ENCODE measurements at places on chromosomes 16 and 17. TPM values are rescaled to one million over a fixed set of nuclear protein-coding genes. Genes with fewer than 3 reads are reported as not detected.

GRCh38 chr16:82892324-82892723 is 265.6 kb downstream of the CDH13 start:
- no peak overlapping the region for H3K4me3 ChIP-seq
- no peak overlapping the region for H3K27ac ChIP-seq
- H3K27me3 ChIP-seq: no peaks in the 10 kb centered on the region

GRCh38 chr16:4850211-4850610 is 2.9 kb downstream of the UBN1 start:
- H3K4me1 ChIP-seq: peaks cover 55% of the 10 kb centered on the region
- H3K4me3 ChIP-seq: peak overlapping the region; percentile 32
- peak overlapping the region; percentile 13 for H3K27ac ChIP-seq
- no peaks in the 10 kb centered on the region for H3K27me3 ChIP-seq
- H3K36me3 ChIP-seq: peaks cover 38% of the 10 kb centered on the region

DNA sequence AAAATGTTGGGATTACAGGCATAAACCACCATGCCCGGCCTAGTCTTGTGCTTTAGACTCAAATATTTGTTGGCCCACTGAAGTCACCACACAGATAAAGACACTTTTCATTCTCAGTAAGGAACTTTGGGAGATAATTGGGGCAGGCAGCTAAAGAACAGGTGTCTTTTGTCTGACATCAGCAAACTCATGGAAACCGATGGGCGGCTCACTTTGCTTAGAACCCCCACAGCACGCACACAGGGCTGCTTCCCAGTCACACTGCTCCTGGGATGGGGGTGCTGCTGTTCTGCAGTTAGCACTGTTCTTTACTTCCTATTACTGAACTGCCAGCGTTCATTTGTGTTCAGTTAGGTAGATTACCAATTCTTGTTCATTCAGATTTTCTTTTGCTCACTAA is 18.0 kb upstream of the BRCA1 start:
- no peaks in the 10 kb centered on the region for H3K4me1 ChIP-seq
- peaks cover 19% of the 10 kb centered on the region for H3K36me3 ChIP-seq
- no peaks in the 10 kb centered on the region for H3K27me3 ChIP-seq
- H3K27ac ChIP-seq: no peak overlapping the region
- no peak for DNase-seq

DNA sequence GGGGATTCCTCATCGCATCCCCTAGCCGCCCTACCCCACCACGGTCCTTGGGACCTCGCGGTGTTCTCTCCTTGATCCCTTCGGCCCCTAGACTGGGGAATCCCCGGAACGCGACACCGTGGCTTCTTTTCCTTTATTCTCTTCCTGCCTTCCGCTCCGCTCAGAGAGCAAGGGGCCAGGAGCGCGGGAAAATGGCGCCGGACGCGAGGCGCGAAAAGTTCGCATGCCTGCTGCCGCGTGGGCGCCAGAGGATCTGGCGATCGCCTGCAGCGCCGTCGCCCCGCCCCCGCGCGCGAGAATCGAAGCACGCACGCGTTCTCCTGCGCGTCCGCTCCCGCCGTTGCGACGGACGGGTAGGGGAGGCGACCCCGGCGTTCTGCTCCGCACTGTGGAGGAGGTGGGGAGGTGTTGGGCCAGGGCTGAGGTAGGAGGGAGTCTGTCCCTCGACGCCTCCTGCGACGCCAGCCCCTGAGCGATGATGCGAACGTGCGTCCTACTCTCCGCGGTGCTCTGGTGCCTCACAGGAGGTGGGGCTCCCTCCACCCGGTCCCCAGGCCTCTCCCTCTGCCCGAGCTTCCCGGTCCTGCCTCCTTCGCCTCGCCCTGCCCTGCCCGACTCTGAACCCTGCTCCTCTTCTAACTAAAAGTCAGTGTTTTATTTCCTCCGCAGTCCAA is at the start of gene ZPBP2:
TSS of gene ZPBP2 (plus strand) at position 323 of the 674 bp plus-strand sequence. CDS start at position 476, 153 bp downstream.
- peaks cover 49% of the 10 kb centered on the region for H3K4me1 ChIP-seq
- DNase-seq: no peak
- no peaks in the 10 kb centered on the region for H3K27me3 ChIP-seq
- peak within 1 kb of the TSS; percentile 97 for H3K27ac ChIP-seq
- peak within 1 kb of the TSS; percentile 81 for H3K4me3 ChIP-seq

ACSM5 gene
- not detected for total RNA-seq

GRCh38 chr16:85601730-85602401 is 11.3 kb upstream of the GSE1 start:
- peaks cover 12% of the 10 kb centered on the region for H3K36me3 ChIP-seq
- no peaks in the 10 kb centered on the region for H3K27me3 ChIP-seq
- H3K27ac ChIP-seq: no peak overlapping the region
- H3K4me1 ChIP-seq: peaks cover 37% of the 10 kb centered on the region

USH1G gene
- total RNA-seq: not detected

GRCh38 chr17:77287432-77288068 is 146.8 kb downstream of the SEC14L1 start:
- H3K4me1 ChIP-seq: no peaks in the 10 kb centered on the region
- H3K36me3 ChIP-seq: no peaks in the 10 kb centered on the region
- no peak overlapping the region for H3K27ac ChIP-seq
- peaks cover under 1% of the 10 kb centered on the region for H3K27me3 ChIP-seq
- H3K4me3 ChIP-seq: no peak overlapping the region
- no peak for DNase-seq

GRCh38 chr17:66580956-66581391 is 253.9 kb upstream of the CACNG5 start:
- no peak overlapping the region for H3K4me3 ChIP-seq
- H3K36me3 ChIP-seq: peaks cover 46% of the 10 kb centered on the region
- no peak for DNase-seq
- H3K27ac ChIP-seq: no peak overlapping the region
- H3K27me3 ChIP-seq: no peaks in the 10 kb centered on the region

ARL17A gene
- 32.2 TPM for total RNA-seq

DNA sequence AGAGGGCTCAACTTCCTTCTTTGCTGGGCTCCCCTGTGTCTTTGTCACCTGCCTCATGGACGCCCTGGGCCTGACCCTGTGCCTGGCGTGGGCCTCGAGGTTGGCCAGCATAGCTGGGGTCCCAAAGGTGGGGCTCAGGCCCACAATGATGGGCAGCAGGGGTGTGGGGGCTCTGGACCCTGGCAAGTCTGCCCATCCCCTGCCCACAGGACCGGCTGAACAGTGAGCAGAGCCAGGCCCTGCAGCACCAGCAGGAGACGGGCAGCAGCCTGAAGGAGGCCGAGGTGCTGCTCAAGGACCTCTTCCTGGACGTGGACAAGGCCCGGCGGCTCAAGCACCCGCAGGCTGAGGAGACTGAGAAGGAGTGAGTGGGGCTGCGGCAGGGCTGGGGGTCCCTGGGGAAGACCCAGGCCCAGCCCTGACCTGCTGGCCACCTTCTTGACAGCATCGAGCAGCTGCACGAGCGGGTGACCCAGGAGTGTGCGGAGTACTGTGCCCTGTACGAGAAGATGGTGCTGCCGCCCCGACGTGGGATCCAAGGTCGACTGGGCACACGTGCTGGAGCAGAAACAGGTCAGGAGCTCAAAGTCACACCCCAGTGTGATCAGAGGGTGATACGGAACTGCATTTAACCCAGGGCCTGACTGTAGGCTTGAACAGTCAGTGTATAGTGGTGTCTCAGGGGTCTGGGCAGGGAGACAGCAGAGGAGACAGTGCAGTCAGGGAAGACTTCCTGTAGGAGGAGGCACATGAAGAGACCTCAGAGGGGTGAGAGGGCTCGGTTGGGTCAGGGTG is 3.8 kb downstream of the EVPLL start:
- no peak for DNase-seq
- peak overlapping the region; percentile 23 for H3K4me3 ChIP-seq
- H3K36me3 ChIP-seq: no peaks in the 10 kb centered on the region
- H3K27me3 ChIP-seq: no peaks in the 10 kb centered on the region
- no peak overlapping the region for H3K27ac ChIP-seq

SYNGR2 gene
- 66.6 TPM for total RNA-seq

GRCh38 chr17:50035421-50035879 is 20.5 kb upstream of the ITGA3 start:
- no peak overlapping the region for H3K27ac ChIP-seq
- no peaks in the 10 kb centered on the region for H3K36me3 ChIP-seq
- H3K27me3 ChIP-seq: peaks cover 8% of the 10 kb centered on the region
- H3K4me1 ChIP-seq: no peaks in the 10 kb centered on the region
- DNase-seq: no peak

DNA sequence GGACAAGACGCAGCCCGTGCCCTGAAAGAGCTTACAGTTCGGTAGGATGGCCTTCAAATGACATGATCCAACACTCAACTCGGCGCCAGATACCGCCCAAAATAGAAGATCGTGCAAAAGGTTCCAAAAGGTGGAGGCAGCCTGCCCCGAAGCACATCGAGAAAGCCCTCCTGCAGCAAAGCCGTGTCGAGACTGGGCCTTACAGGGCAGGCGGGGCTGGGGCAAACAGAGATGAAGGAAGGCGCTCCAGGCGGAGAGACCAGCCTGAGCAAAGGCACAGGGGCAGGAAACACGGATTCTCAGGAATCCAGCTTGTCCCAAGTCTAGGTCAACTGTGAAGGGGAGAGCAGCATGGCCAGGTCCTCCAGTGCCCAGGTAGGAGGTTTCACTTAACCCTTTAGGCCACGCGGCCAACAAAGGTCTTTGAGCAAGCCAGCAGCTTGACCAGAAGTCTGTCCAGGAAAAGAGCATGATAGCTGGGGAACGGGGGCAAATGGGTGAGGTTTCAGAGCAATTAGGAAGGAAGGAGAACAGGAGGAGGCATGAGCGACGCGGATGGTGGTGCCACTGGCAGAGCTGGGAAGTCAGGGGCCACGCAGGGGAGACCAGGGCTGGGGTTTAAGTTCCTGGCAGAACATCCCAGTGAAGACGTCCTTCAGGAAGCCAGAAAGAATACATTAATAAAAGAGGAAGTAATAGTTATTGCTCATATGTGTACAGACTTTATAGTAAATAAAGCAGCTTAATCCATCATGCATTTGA is 21.2 kb upstream of the EIF1 start:
- no peaks in the 10 kb centered on the region for H3K27me3 ChIP-seq
- H3K27ac ChIP-seq: peak overlapping the region; percentile 97
- DNase-seq: no peak
- H3K4me3 ChIP-seq: peak overlapping the region; percentile 94
- H3K4me1 ChIP-seq: peaks cover 30% of the 10 kb centered on the region

SYNGR3 gene
- 0.77 TPM for total RNA-seq

WSCD1 gene
- not detected for total RNA-seq

WFIKKN1 gene
- total RNA-seq: 0.57 TPM

GRCh38 chr16:369866-370436 is 387 bp downstream of the MRPL28 start:
- H3K27me3 ChIP-seq: no peaks in the 10 kb centered on the region
- peaks cover 15% of the 10 kb centered on the region for H3K4me1 ChIP-seq
- H3K4me3 ChIP-seq: peak overlapping the region; percentile 65
- H3K36me3 ChIP-seq: no peaks in the 10 kb centered on the region
- H3K27ac ChIP-seq: peak overlapping the region; percentile 88
- DNase-seq: no peak

SEZ6L2 gene
- total RNA-seq: not detected

GRCh38 chr17:44348234-44348987 is 3.3 kb downstream of the GRN start:
- no peaks in the 10 kb centered on the region for H3K27me3 ChIP-seq
- H3K27ac ChIP-seq: peak overlapping the region; percentile 17
- DNase-seq: no peak
- H3K36me3 ChIP-seq: no peaks in the 10 kb centered on the region
- peaks cover 33% of the 10 kb centered on the region for H3K4me1 ChIP-seq

KCNH6 gene
- total RNA-seq: not detected

SEPTIN12 gene
- total RNA-seq: not detected

GRCh38 chr16:67781565-67781921 is 24.8 kb downstream of the RANBP10 start:
- H3K36me3 ChIP-seq: peaks cover 5% of the 10 kb centered on the region
- DNase-seq: no peak
- peak overlapping the region; percentile 53 for H3K4me3 ChIP-seq
- H3K27me3 ChIP-seq: no peaks in the 10 kb centered on the region
- peaks cover 34% of the 10 kb centered on the region for H3K4me1 ChIP-seq

METTL9 gene
- 80.9 TPM for total RNA-seq

GRCh38 chr16:17138801-17139200 is 332.0 kb downstream of the XYLT1 start:
- H3K27ac ChIP-seq: no peak overlapping the region
- peaks cover 9% of the 10 kb centered on the region for H3K4me1 ChIP-seq
- no peaks in the 10 kb centered on the region for H3K27me3 ChIP-seq
- H3K36me3 ChIP-seq: peaks cover 51% of the 10 kb centered on the region

PITPNM3 gene
- 0.74 TPM for total RNA-seq

DNA sequence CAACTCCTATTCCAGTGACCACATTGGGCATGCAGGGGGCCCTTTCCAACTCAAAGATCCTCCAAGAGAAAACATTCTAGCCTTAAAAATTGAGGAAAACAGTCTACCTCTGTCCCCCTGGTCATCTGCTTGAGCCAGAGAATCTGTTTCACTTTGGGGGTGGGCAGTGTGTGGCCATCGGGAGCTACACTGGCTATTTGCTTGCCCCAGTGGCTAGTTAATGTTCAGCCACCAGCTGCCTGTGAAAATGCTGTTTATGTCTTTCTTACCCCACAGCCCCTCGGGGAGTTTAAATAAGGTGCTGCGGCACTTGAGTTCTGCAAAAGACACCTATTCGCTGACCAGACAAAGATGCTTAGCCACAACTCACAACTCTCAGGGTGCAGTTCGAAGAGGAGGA is 43.4 kb downstream of the GNAO1 start:
- no peaks in the 10 kb centered on the region for H3K27me3 ChIP-seq
- no peak overlapping the region for H3K27ac ChIP-seq
- DNase-seq: no peak

DNA sequence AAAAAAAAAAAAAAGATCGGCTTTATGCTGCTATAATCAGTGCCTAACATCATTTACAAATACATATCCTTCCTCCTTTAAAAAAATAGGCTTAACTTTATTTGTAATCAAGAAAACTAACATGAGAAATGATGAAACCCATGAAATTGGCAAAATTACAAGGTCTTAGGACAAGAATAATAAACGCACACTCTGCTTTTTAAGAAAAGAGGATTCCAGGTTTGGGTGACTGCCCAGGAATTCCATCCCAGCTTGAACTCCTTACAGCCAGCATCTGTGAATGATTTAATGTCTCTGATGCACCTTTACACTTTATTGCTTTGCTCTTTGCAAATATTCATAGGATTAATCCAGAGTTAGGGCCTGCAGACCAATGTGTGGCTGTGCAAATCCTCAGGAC is 196.0 kb downstream of the CBLN1 start:
- H3K27ac ChIP-seq: no peak overlapping the region
- no peaks in the 10 kb centered on the region for H3K36me3 ChIP-seq
- no peaks in the 10 kb centered on the region for H3K4me1 ChIP-seq
- DNase-seq: no peak

- H3K4me1 ChIP-seq: peaks cover 6% of the 10 kb centered on the region
- H3K4me3 ChIP-seq: no peak overlapping the region
- H3K27ac ChIP-seq: no peak overlapping the region
- no peak for DNase-seq
These were observed 22.0 kb downstream of the ACLY start for GRCh38 chr17:41896726-41897125.

DNA sequence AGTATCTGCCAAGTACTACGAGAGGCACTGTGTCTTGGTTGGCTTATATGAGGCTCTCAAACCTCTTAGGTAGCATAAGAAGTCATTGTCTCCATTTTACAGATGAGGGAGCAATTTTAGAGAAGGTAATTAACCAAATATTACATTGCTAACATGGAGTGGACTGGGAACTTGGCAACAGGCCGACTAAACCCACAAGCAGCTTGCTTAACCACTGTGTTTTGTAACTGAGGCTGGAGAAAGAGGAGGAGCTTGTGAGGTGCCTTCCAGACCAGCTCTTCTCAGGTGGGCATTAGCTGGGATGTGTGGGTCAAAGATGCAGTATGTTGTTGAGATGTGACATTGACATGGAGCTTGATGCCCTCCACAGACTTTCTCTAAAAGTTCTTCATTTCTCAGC is 835.6 kb upstream of the RBFOX1 start:
- no peaks in the 10 kb centered on the region for H3K4me1 ChIP-seq
- H3K27ac ChIP-seq: no peak overlapping the region
- H3K27me3 ChIP-seq: no peaks in the 10 kb centered on the region
- no peak overlapping the region for H3K4me3 ChIP-seq
- no peak for DNase-seq

- H3K36me3 ChIP-seq: no peaks in the 10 kb centered on the region
- no peak for DNase-seq
- no peaks in the 10 kb centered on the region for H3K4me1 ChIP-seq
These were observed 9.3 kb downstream of the CCDC40 start for GRCh38 chr17:80045703-80046102.

Measured in naive thymus-derived CD8-positive, alpha-beta T cell (primary cell).